Hypothalamus (tissue), 51 donors: ENCODE measurements at places on chromosomes 11 and 22.

- DNase-seq, result no peak
These were observed 43.4 kb upstream of the TMPRSS4 start for GRCh38 chr11:118033443-118033842.

- no peak for DNase-seq
These were observed 720 bp downstream of the UFD1 start for GRCh38 chr22:19478045-19478900.

DNA sequence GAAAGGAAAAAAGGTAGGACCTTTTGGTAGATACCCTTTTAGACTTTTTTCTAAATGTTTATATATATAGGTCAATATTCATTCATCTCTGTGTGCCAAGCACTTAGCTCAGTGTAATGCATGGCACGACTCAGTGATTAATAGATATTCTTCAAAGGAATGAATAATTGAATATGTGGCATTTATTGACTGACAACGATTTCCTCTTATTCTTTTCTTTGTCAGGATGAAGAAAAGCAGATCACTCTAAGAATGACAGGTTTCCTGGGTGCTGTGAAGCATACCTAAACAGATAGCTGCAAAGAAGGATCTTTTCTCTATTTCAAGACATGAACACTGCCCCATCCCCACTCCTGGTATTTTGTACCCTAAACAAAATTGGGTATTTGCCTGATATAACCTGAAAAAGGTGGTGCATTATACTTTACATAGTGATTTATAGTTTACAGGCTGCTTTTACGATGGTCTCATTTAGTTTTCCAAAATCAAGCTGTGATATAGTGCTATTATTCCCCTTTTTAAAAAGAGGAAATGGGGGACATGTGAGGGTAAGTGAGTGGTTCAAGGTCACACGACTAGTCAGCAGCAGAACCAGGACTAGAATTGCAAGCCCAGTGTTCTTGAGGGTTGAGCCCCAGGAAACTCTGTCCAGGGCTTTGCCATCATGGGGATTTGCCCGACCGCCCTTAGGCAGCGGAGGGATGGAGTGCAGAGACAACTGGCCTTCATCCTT lies 32.9 kb upstream of the CLMP start:
- no peak for DNase-seq

DNA sequence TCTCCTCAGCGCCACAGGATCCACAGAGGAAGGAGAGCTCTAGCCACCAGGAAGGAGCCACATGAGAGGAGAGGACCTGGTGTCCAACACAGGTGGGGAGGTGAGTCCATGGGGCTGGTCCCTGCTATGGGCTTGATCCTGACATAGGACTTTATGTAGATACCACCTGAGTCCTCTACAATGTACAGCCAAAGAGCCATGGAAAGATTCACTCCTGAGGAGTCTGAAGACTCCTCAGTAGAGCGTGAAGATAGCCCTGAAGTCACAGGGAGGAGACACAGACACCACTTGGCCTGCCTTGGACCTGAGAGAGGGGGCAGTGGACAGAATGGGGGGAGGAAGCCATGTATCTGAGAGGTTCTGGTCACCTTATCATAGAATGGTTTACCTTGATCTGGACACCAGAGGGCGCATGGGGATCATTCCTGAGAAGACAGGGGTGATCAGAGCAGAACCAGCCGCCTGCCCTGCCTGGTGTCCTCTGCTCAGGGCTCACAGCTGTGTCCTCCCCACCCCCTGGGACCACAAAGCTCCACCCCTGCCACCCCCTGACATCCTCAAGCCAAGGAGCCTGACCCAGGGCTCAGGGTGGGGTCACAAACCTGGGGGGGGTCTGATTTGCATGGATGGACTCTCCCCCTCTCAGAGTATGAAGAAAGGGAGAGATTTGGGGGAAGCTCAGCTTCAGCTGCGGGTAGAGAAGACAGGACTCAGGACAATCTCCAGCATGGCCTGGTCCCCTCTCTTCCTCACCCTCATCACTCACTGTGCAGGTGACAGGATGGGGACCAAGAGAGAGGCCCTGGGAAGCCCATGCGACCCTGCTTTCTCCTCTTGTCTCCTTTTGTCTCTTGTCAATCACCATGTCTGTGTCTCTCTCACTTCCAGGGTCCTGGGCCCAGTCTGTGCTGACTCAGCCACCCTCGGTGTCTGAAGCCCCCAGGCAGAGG lies 77.0 kb downstream of the ZNF280B start:
- peak; percentile 20 for DNase-seq

DNA sequence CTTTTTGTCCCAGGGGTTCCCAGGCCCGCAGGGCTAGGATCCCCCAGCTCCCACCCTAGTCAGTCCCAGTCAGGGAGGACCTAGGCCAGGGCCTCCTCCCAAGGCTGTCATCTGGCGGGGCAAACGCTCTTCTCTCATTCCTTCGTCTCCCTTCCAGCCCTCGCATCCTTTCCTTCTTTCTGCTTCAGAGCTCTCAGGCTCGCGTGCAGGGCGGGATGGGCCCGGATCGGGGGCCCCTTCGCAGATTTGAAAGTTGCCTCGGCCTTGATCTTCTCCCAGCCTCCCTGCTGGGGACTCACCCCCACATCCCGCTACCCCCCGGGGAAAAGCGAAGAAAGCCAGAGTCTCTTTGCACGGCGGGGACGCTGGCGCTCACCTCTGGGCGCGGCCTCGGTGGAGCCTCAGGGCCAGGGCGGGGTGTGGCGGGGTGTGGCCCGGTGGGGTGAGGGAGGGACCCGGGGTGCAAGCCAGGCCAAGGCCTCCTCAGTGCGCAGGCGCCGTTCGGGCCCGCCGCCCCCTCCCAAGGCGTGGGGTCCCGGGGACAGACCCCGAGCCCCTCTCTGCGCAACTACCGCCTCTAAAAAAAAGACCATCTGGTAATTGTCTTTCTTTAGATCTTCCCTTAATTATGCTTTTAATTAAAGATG lies 14.8 kb upstream of the PAX6 start:
- DNase-seq, result no peak

- DNase-seq, result no peak
These were observed 2.4 kb downstream of the VPS26B start for GRCh38 chr11:134226806-134227325.

DNA sequence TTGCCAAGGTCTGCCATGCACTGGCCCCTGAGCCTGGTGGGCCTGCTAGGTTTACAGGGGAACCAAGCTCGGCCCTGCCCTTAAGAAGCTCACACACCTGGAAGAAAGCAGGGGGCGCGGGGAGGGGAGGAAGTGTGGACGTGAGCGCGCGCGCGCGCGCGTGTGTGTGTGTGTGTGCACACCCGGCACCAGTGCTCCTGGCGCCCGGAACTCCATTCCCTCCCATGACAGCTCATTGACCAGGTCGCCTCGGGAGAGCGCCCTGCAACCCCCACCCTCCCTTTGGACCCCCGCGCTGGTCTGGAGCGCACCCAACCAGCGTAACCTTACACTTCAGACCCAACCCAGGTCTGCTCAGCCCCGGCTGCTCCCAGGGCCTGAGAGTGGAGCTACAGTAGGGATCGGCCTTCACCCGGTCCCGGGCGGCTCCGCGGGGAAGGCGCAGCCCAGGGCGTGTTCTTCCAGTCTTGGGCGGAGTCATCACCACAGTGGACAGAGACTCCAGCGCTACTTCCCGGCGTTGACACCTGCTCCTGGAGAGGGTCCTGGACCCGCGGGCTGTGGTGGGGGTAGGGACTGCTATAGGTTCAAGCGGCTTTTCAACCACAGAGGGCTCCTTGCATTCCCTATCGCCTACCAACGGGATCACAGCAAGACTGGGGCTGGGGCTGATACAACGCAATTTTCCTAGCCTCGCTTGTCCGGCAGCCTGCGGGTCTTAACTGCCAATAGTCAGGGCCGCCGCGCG lies 1.5 kb downstream of the GALNT18 start:
- no peak for DNase-seq

DNA sequence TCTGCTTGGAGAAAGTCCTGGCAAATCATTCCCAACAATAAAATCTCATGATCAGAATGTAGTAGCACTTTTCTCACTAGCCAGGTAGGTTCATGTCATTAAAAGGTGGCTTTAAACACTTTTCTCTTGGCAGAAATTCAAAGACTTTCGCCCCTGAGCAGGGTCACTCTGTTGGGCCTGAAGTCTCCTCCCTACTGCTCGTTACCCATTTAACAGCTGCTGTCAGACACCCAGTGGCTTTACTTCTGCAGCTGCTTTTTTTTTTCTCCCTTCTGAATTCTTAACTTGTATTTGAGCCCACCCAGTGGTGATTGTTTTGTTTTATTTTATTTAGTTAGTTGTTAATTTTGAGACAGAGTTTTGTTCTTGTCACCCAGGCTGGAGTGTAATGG lies 25.0 kb downstream of the ARHGAP8 start:
- DNase-seq, result no peak

GRCh38 chr11:59223611-59224010 lies 10.9 kb upstream of the MPEG1 start:
- no peak for DNase-seq

GRCh38 chr22:49994361-49995040 lies 18.1 kb downstream of the IL17REL start:
- DNase-seq, result no peak

GRCh38 chr11:7154881-7155361 lies 66.1 kb downstream of the RBMXL2 start:
- no peak for DNase-seq

GRCh38 chr11:34859496-34859895 lies 56.7 kb downstream of the APIP start:
- DNase-seq, result no peak
